ENCODE measurements at places on chromosomes 16 and 17.

- DNase-seq, result peak; percentile 75
Measured at GRCh38 chr17:7686222-7687071, 843 bp downstream of the TP53 start.

GRCh38 chr16:66639091-66639885 lies 34.8 kb downstream of the CMTM3 start:
- no peak for DNase-seq

- DNase-seq, result no peak
Measured at GRCh38 chr17:36687736-36688135, 86.4 kb downstream of the MRM1 start.

DNA sequence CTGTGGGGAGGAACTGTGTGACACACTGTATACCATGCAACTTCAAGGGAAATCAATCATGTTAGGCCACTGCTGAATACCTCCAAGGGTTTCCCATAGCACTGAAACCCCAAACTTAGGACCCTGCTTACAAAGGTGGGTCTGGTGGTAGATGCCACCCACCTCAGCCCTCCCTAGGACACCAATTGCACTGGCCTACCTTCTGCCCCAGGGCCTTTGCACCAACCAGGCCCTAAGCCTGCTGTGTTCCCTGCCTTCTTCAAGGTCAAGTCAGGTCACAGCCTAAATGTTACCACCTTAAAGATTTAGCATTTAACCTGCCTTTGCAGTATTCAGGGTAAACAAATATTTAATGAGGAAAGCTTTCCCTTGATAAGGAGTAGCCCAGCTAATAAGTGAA lies 185.8 kb downstream of the ZFHX3 start:
- no peak for DNase-seq

- no peak for DNase-seq
Measured at GRCh38 chr17:82445542-82445941, 5.0 kb downstream of the CYBC1 start.

- DNase-seq, result no peak
Measured at GRCh38 chr16:69936252-69936651, 14.9 kb upstream of the CLEC18A start.

DNA sequence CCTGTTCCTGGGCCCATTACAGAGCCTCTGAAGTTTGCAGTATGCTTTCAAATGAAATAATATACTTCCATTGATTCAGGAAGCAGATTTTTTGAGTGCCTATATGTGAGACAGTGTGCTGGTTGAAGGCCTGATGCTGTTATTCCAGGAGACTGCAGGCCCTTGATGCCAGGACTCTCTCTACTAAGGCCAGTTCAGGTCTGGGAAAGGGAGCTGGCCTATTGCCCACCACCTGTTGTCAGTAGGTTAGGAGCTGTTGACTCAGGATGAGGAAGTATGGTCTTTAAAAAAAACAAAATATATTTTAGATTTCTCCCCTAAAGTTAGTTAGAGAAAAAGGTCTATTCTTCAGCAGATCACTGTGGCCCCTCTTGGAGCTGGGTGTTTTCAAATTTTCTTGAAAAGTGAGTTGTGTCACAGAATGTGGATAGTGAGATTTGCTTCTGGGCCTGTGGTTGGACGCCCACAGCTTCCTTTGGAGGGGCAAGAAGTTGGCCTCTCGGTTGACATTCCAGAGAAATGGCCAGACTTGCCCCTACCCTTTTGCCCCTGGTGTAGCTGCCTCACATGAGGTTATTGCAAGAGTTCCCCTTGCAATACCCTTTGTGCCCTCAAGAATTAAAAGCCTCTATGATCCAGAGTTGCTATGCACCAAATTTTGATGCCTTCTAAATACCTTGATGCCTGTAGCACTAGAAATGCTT lies 7.9 kb downstream of the ESRP2 start:
- no peak for DNase-seq

DNA sequence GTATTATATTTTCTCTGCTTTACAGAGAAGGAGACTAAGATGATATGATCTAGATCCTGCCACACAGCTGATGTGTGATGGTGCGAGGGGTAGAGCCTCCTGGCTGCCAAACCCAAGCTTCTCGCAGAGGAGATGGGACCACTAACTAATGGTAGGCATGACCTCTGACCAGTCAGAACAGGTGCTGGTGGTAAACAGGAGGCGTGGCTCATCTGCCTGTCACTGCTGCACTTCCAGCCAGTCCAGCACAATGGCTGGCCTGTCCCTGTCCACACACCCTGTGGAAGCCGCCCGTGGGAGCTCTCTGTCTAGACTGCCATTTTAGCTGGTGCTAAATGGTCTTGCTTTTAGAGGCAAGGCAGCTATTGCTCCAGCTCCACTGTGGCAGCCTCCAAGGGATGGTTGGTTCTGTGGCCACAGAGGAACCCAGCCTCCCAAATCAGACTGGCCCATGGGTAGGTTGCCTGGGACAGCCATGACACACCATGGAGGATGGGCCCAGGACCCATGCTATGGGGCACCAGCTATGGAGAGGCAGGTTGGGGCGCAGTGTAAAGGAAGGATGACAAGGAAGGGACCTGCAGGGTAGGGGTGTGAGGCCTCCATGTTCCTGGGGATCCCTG lies 86.7 kb downstream of the KSR1 start:
- no peak for DNase-seq

GRCh38 chr16:10852286-10852685 lies 24.7 kb upstream of the CIITA start:
- DNase-seq, result no peak

- no peak for DNase-seq
Measured at GRCh38 chr16:66620429-66620795, 15.9 kb downstream of the CMTM3 start.

DNA sequence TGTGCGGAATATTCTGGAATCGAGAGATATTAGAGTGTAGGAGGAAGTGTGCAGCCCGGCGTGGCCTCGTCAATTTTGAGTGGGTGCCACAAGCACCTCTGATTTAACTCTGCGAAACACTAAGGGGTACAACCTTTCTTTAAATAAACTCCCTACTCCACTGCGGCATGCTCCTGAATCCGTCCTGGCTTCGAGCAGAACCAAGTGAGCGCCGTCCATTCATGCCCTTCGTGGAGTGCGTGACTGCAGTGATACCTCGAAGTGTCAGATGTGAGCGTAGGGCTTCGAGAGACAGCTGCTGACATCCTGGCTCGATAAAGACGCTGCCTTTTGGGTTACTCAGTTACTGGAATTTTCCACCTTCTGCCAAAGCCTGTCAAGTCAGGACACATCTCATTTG lies 128.8 kb downstream of the FOXL1 start:
- no peak for DNase-seq

- no peak for DNase-seq
Measured at GRCh38 chr16:57392694-57393093, 11.9 kb upstream of the CCL17 start.

- no peak for DNase-seq
Measured at GRCh38 chr17:44416558-44417289, 27.3 kb upstream of the ITGA2B start.

DNA sequence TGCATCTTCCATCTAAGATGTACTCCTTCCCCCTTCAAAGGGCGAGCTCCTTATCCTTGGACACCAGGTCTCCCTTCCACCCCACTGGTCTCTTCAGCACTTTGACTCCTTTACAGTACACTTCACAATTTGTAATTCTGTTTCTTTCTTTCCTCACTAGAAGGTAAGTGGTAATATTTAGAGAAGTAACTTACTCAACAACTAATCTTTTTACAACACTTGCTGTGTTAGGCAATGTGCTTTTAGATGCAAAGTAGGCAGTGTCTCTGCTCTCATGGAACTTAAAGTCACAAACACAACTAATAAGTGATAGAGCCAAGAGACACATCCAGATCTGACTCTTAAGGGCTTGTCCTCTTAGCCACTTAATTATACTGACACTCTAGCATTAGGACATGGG lies 6.4 kb downstream of the SIAH1 start:
- DNase-seq, result no peak

DNA sequence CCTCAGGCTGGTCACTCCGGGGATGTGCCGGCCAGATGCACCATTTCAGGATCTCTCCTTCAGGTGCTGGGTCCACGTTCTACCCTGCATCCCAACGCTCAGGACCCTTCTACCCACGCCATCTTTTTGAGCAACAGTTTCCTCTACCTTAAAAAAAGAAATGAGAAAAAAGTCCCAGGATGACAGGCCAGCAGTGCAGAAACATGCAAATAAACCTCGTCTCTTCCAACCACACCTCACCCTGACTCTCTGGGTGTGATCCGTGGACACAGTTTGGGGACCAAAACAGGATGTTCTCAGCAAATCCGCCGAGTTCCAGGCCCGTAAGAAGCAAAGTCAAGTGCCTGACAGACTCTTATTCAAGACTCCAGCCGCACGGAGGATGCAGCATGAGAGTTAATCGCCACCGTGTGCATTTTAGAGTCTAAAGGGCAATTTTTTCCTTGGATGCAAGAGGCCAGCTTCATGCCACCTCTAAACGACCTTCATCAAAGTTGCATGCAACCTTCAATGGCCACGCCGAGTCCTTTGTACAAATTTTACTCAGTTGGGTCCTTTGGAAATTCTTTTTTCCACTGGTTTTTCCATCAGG lies 99.6 kb downstream of the ZFHX3 start:
- DNase-seq, result no peak

DNA sequence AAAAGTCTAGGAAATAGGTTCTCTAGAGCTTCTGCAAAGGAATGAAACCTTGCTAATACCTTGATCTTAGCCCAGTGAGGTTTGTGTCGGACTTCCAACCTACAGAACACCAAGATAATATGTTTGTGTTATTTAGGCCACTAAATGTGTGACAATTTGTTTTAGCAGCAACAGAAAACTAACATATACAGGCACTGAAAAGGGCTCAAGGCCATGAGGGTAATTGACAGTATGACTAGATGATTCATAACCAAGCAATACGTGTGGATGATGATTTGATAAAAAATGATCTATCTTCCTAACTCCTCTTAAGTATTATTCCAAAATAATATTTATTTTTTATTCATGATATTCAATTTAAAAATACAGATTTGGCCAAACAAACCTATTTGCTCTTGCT lies 27.7 kb upstream of the MED13 start:
- DNase-seq, result no peak

DNA sequence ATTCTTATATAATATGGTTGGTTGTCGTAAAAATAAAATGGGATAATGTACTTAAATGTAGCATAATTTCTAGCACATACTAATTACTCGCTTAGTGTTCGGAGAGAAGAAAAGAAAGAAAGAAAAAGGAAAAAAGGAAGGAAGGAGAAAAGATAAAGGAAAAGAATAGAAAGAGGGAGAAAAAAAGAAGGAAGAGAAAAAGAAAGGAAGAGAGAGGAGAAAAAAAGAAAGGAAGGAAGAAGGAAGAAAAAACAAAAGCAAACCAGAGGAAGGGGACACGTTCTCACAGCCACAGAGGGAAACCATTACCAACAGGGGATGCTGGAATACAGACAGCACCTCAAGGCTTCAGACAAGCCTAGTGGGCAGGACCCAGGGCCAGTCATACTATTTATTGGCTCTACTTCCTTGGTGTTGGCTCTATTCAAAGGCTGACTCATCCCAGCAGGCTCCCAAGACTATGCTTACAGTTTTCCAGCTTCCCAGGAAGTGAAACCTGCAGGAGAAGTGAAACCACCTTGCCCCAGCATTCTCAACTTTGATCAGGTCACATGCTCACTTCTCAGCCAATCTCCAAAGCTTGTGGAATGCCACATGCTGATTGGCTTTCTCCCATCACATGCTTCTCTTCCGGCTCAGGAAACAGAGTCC lies 273.5 kb upstream of the IRX5 start:
- no peak for DNase-seq

GRCh38 chr17:78790552-78790951 lies 8.5 kb upstream of the CYTH1 start:
- no peak for DNase-seq

GRCh38 chr17:7713782-7714181 lies 3.8 kb upstream of the DNAH2 start:
- no peak for DNase-seq

DNA sequence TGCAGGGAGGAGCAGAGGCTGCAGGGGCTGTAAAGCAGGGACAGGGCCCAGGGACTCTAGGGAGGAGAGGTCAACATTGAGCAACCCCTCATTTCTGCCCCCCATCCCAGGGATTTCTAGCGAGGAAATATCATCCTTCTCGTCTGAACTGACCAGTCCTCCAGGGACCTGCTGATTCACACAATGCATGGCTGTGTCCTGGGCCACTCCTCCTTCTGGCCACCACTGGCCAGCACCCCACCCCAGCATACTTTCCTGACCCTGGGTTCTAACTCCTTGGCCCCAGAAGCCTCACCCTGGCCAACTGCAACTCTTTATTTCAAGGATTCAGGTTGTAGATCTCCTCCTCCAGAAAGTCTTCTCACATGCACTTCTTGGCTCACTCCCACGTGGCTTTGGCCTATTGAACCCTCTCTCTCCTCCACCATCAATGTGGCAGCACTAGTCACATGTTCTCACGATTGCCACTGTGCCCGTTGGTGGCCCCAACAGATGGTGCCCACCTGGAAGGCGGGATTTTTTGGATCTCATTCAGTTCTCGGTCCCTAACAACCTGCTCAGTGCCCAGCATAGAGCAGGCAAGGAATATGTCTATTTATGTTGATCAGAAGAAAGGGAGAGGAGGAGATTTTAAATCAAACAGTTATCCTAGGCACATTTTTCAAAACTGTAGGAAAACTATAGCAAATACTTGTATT lies 41.5 kb downstream of the CUEDC1 start:
- no peak for DNase-seq

- no peak for DNase-seq
Measured at GRCh38 chr16:50961952-50962351, 189.1 kb downstream of the SALL1 start.

DNA sequence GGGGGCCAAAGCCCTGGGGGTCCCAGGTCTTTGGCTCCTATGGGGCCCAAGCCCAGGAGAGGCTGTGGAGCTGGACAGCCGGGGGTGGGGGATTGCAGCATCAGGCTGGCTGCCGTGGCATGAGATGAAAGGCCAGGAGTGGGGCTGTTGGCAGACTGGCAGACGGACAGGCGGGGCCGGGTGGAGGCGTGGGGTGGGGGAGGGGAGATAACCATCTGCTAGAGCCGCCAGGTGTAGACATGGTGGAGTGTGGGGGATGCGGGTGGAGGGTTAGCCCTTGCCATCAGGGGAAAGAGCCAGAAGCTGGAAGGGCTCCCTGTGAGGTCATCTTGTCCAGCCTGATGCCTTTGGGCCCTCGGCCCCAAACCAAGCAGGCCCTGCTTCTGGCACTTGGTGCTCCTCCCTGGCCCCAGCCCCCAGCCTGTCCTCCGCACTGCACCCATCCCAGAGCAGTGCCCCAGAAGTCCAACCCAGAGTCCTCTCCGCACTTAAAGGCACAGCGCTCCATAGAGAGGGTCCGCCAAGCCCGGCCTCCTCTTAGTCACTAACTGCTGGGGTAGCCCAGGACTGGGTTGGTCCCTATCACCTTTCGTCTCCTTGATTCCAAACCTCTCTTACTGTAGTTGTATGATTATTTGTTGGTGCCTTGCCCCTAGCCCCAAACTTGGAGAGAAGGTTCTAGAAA lies 33.3 kb upstream of the DLX4 start:
- no peak for DNase-seq

DNA sequence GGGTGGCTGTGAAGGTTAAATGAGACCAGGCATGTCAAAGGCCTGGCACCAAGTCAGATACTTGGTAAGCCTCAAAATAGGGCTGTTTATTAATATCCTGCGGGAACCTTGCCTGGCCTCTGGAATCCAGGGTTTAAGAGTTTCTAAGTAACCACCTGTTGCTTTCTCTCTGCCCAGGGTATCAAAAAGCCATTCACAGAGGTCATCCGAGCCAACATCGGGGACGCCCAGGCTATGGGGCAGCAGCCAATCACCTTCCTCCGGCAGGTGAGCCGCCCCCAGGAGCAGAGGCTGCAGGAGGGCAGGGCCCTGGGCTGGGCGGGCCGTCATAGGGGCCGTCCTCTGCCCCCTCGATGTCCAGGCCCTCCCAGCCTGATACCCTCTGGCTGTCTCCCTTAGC lies 13.3 kb downstream of the GPT2 start:
- DNase-seq, result no peak

All from central memory CD8-positive, alpha-beta T cell (primary cell).